ENCODE measurements at places on chromosomes 16 and 17. TPM values are rescaled to one million over a fixed set of nuclear protein-coding genes. Genes with fewer than 3 reads are reported as not detected.

HBA2 gene
- 1.6 TPM for total RNA-seq

CBLN1 gene
- not detected for total RNA-seq

DLX3 gene
- total RNA-seq = not detected

PRRT2 gene
- total RNA-seq = 0.67 TPM

KRT39 gene
- not detected for total RNA-seq

SDF2 gene
- 55.2 TPM for total RNA-seq

KRTAP9-2 gene
- not detected for total RNA-seq

RUNDC3A gene
- not detected for total RNA-seq

CTF1 gene
- 4.7 TPM for total RNA-seq

RPL27 gene
- 1,301 TPM for total RNA-seq

KRTAP4-5 gene
- not detected for total RNA-seq

NPIPA7 gene
- total RNA-seq = 4.5 TPM

KRT12 gene
- not detected for total RNA-seq

ENDOV gene
- 18.0 TPM for total RNA-seq

RANBP10 gene
- total RNA-seq = 4.4 TPM

PDILT gene
- not detected for total RNA-seq

NLRC3 gene
- not detected for total RNA-seq

CDRT15L2 gene
- total RNA-seq = not detected

PRAC1 gene
- not detected for total RNA-seq

MAPT gene
- total RNA-seq = under 0.01 TPM

FDXR gene
- 31.1 TPM for total RNA-seq

NDRG4 gene
- total RNA-seq = 20.7 TPM

TMEM106A gene
- total RNA-seq = 5.1 TPM

BCO1 gene
- not detected for total RNA-seq

WSCD1 gene
- total RNA-seq = 4.5 TPM

TBC1D3I gene
- under 0.01 TPM for total RNA-seq

KRT16 gene
- not detected for total RNA-seq

AOC2 gene
- 0.34 TPM for total RNA-seq

HP gene
- not detected for total RNA-seq

NKD1 gene
- under 0.01 TPM for total RNA-seq

NXN gene
- 55.4 TPM for total RNA-seq

SAMD14 gene
- 1.0 TPM for total RNA-seq

KRTAP4-6 gene
- total RNA-seq = not detected

CHRNE gene
- total RNA-seq = 0.74 TPM

CEP131 gene
- total RNA-seq = 14.1 TPM

TMEM132E gene
- total RNA-seq = under 0.01 TPM

FBXO39 gene
- total RNA-seq = 0.34 TPM

SLC12A3 gene
- total RNA-seq = not detected

MYH10 gene
- 61.7 TPM for total RNA-seq

FOXL1 gene
- 20.4 TPM for total RNA-seq

UTS2R gene
- not detected for total RNA-seq

TTYH2 gene
- total RNA-seq = 5.2 TPM

METTL2A gene
- 19.6 TPM for total RNA-seq

RNF157 gene
- total RNA-seq = 2.5 TPM

MGAT5B gene
- total RNA-seq = 0.50 TPM

SLC26A11 gene
- total RNA-seq = 5.1 TPM

C1QTNF8 gene
- not detected for total RNA-seq

HS3ST2 gene
- total RNA-seq = not detected

CCL22 gene
- not detected for total RNA-seq
